Panc1 (cell line): ENCODE measurements at places on chromosomes 5 and 9. TPM values are rescaled to one million over a fixed set of nuclear protein-coding genes. Genes with fewer than 3 reads are reported as not detected.

GRCh38 chr5:1386274-1386717, 41.4 kb upstream of the CLPTM1L start:
- no peak for DNase-seq

DNA sequence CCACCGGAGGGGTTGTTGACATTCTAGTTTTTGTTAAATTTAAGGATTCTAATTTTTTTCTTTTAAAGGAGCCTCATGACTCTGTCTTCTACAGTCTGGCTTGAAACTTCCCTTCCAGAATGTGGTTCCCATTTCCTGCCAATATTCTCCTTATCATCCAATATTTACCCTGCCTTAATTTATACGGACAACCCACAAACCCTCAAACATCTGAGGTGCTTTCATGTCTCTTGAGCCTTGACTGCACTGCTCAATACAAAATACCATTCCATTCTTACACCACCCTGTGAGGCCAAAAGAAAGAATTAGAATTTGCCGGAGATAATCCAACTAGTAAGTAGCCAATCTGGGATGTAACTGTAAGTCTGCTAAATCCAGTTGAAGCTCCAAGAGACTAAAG, 346.5 kb downstream of the SPOCK1 start:
- DNase-seq, result no peak

GRCh38 chr5:141942185-141942857, 15.7 kb downstream of the PCDH12 start:
- DNase-seq, result no peak

GRCh38 chr5:83414601-83415000, 56.9 kb upstream of the VCAN start:
- DNase-seq, result no peak

- no peak for DNase-seq
Observed at GRCh38 chr5:150062216-150062922, 24.0 kb downstream of the CSF1R start.

GRCh38 chr9:38526591-38526990, 93.8 kb downstream of the ANKRD18A start:
- no peak for DNase-seq

- DNase-seq, result no peak
Observed at GRCh38 chr9:36808251-36808650, 225.8 kb downstream of the PAX5 start.

DNA sequence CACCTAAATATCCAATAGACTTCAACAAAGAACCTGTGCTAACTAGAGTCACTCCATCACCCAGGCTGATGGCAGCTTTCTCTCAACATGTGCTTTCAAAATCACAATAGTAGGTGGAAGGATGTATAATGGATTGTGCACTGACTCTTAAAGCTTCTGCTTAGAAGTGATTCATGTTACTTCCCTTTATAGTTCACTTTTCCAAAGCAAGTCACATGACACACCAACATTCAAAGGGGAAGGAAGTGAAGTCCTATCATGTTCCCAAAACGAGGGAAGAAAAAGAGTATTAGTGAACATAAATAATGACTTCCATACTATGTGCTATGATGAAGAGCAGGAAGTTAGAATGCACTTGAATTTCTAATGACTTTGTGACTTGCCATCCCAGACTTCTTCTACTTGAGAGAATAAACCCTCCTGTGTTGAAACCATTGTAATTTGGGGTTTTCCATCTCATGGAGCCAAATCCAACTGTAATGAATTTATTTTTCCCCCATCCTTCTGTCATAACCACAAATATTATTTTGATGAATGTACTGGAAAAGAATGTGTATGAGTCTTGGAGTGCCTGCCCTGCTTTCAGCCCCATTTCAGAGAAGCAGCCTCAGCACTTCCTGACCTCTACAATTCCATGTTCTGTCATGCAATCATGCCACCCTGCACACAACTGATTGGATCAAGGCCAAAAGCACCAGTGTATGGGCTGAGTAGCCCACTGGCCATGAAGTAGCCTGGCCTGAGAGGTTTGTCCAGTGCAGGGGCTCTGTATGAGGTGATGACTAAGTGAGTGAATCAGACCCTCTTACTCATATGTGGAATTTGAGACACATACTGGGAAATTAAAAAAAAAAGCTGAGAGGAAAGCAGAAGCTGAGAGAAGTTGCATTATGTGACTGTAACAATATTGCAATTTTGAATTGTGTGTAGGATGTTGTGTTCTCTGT, 525.9 kb upstream of the CLINT1 start:
- DNase-seq, result peak; percentile 8

GRCh38 chr5:78507531-78507930, 141.0 kb downstream of the LHFPL2 start:
- no peak for DNase-seq

DNA sequence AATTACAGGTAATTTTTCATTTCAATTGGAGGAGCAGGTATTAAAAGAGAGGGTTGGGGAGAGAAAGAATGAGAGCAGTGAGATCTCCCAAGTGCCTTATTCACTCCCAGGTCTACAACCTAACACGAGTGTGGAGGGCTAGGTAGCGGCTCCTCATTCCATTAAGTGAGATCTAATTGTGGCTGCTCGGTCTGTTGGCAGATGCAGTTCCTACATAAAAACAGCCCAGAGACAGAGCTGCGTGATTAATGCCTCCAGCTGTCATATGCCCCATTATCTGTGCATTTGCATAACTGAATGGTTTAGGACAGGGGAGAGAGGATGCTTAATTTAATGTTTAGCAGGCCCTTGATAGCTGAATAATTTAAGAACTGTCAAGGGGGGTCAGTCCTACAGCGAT, 100.5 kb downstream of the PSAT1 start:
- no peak for DNase-seq

GRCh38 chr9:91162784-91163443, 198.8 kb downstream of the AUH start:
- no peak for DNase-seq

DNA sequence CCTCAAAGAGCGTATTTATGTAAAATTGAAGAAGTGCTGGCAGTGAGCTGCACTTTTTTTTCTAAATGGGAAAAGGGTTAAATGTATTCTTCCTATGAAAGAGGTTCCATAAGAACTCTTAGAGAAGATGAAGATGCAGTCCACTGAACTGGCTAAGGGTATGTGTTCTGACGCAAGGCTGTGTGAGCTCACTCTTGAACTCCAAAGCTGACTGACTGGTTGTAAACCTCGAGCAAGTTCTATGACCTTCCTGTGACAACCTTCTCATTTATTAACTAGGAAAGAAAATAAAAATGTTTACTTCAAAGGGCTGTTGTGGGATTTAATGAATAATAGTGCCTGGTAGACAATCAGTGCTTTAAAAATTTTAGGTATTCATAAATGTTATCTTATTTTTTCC, 46.7 kb downstream of the POC5 start:
- DNase-seq, result no peak

DNA sequence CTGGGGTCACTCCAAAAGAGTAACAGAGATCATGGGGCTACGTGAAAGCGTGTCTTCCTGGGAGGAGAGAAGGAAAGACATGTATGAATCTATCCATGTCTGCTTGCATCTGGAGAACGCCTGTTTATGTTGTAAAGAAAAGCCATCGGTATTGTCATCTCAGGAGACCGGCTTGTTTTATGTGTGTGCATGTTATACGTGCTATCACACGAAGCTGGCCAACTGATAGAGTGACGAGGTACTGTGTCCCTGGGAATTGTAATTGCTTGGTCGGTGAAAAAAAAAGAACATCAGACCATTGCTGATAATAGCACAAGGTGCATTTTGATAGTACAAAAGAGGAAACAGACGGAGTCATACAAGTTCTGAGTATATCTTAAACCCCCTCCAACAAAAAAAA, 370 bp upstream of the CDH6 start:
- DNase-seq, result no peak

DNA sequence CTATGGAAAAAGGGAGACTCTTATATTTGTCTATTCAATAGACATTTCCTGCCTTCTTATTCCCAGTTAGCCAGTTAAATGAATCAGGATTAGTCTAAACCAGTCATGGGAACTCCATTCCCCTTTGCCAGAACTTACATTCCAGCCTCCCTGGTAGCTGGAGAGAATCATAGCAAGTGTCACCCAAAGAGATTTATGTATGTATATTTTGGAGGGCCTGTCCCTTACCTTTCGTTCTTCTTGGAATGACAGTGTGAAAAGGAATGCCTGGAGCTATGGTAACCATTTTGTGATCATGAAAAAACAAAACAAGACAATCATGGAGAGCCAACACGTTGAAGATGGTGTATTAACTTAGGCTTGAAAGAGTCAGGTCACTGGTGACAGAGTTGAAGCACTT, 627.7 kb downstream of the CCDC171 start:
- DNase-seq, result no peak

DNA sequence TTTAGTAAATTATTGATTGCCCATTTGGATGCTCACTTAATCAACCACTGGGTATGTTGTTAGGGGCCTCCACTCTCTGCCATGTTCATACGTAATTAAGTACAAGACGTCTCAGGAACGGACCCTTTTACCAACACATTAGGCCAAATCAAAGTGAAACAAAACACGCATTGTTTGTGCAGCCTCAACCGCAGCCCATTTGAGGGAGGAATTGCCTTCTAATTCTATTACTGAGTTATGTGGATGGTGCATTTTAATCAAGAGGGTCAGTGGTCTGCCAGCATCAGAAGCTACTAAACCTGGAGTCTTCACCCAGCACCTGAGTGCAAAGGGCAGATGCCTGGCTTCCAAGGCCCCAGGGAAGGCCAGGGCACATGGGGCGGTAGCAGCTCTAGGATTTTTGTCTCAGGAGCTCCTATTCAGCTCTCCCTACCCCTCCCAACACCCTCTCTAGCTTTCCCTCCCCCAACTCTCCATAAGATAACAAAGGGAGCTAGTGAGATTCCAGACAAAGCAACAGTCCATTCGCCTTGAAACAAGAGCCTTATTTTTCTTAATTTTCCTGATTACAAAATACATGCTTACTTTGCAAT, 7.9 kb upstream of the MED27 start:
- no peak for DNase-seq

- DNase-seq, result no peak
Observed at GRCh38 chr9:136302527-136302926, 1.4 kb downstream of the CCDC187 start.

GRCh38 chr9:115880221-115880885, 273.2 kb upstream of the PAPPA start:
- no peak for DNase-seq

- DNase-seq, result no peak
Observed at GRCh38 chr5:176611435-176611834, 1.5 kb upstream of the GPRIN1 start.

The DEPDC1B gene
- 22.2 TPM for total RNA-seq

The LECT2 gene
- total RNA-seq, result not detected

The MTAP gene
- total RNA-seq, result 9.6 TPM

The ANKRD34B gene
- 0.10 TPM for total RNA-seq

The GRXCR2 gene
- total RNA-seq, result not detected

The TMEM232 gene
- total RNA-seq, result 0.21 TPM

The ZNF462 gene
- 34.8 TPM for total RNA-seq
